Stimulated activated CD4-positive, alpha-beta T cell treated with anti-CD3 and anti-CD28 coated beads, Interleukin-1b, Interleukin-23, amount 100 ng/mL, for 1 hour (primary cell): ENCODE measurements at places on chromosomes 5 and 9.

GRCh38 chr5:3006526-3006925 lies 255.0 kb upstream of the IRX2 start:
- DNase-seq = no peak

- DNase-seq = no peak
These were observed 32.5 kb downstream of the RAB14 start for GRCh38 chr9:121169094-121169601.

DNA sequence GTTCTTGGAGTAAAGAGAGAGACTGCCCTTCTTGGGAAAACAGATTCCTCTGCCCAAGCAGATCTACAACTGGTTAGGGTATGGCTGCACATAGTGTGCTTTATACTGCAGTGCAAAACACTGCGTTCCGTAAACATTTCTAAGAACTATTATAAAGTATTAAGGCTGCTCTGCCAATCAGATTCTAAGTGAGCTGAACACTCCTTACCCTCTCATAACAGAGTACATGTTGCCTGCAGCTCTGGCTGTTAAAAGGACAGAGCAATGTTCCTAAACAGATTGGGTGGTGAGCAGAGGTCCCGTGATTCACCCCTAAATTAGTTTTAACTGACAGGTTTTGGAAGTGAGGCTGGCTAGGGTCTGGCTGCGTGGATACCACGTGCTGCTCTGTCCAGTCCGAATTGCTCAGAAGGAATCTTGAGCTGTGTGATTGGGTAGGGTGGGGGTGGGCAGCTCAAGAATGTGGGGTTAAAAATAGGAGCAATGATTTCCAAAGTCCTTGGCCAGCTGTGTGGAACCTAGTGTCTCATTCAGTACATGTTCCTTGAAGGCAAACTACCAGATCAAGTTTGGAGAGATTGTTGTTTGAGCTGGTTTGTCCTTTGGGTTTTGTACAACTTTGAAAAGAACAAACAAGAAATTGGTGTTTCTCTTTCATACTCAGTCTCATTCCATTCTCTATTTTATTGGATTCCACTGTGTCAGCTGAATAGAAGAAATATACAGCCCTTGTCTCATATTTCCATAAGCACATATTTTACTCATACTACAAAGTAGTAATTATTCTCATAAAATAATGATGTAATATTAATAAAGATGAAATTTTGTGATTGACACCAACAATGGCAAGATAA lies 497.6 kb upstream of the CD180 start:
- DNase-seq = no peak

DNA sequence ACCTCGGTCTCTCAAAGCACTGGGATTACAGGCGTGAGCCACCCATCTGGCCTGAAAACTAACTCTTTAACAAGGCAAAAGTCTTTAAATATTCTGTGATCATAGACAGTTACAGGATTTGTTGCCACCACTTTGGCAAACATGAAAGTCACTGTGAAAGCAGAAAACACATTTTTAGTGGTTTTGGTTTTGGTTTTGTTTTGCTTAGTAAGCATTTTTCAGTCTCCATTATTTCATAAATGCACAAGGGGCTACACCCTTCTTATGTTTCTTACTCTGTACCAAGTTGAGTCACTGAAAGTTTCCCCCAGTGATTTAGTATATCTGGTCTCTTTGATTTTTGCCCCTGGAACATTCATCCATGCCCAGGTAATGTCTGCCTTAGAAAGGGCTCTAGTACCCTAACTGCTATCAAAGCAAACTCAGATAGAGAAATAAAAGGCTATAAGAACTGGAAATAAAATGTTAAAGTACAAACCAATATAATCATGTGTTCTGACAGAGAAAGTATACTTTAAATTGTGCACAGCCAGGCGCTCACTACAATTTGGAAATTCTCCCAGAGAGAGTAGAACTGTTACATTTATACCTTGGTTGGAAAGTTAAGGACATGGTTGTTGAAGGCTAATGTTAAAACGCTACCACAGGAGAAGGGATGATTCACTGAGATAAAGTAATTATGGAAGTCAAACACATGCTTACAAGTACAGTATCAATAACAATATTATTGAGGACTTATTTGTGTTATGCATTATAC lies 1022.5 kb upstream of the DMAC1 start:
- DNase-seq = no peak

DNA sequence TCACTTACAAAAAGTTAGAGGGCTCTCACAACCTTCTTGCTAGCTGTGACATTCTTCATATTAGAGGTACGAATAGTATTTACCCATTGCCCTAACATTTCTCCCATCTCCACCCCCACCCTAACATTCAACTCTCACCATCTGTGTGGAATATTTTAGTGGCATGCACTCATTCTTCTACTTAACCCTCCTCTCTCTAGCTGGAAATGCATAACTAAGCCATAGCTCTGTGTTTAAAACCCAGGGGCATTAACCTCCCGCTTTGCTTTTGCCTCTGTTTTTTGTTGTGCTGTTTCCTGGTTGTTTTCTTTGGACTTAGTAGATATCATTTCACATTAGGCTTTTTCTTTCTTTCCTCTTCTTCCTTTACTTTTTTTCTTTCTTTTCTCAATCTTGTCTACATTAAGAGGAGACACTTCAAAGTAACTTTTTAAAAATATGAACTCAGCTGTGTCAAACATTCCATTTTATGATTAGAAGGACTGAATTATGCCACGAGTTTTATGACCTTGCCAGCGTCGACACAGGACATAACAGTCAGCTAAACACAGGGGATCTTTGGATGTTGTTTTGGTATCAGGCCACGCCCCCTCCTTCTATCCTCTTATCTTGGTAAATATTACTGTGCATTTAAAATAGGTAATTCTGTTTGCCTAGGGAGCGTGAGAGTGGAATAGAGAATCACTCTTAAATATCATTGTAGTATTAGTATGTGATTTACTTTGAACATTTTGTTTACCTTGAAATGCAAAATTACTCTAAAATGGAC lies 236.0 kb downstream of the CD180 start:
- no peak for DNase-seq
